Renal pelvis (tissue), 12 donors: ENCODE measurements at places on chromosomes 13 and 19. TPM values are rescaled to one million over a fixed set of nuclear protein-coding genes. Genes with fewer than 3 reads are reported as not detected.

GRCh38 chr19:29715701-29716581, 880 bp upstream of the C19orf12 start:
- DNase-seq = no peak

FAM216B gene
- 0.03 TPM for polyA plus RNA-seq

RFXAP gene
- polyA plus RNA-seq = 14.8 TPM

IRGC gene
- not detected for polyA plus RNA-seq

DNA sequence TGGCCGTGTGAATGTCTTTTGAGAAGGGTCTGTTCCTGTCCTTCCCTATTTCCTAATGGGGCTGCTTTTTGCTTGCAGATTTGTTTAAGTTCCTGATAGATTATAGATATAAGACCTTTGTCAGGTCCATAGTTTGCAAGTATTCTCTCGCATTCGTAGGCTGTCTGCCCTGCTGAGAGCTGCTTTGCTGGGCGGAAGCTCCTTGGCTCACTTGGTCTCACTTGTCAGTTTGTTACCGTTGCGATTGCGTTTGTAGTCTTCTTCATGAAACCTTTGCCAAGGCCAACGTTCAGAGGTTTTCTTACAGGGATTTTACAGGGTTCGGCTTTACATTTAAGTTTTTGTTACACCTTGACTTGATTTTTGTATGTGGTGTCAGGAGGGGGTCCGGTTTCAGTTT, 44.0 kb upstream of the TFDP1 start:
- no peak for DNase-seq

- no peak for DNase-seq
Observed at GRCh38 chr13:42970824-42971690, 21.0 kb downstream of the EPSTI1 start.

DNA sequence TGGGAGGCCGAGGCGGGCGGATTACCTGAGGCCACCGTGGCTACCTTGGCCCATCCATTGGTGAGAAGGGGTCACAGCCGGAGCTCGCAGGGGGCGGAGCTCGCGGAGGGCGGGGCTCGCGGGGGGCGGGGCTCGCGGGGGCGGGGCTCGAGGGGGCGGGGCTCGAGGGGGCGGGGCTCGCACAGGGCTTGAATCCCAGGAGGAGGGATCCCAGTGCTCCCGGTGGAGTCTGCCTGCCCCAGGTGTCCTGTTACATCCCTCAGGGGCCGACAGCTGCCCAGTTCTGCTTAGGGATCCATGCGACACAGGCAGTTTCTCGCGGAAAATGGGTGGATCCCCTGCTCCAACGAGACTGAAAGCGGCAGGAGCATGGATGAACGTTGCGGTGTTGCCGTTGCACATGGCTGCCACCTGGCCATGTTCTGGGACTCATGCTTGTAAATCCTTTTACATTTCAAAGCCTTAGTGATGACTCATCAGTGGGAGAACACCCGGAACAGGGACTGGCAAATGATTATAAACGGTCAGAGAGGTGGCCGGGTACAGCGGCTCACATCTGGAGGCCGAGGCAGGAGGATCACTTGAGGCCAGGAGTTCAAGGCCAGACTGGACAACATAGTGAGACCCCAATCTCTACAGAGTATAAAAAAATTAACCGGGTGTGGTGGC, 25.1 kb downstream of the TMPRSS9 start:
- DNase-seq = no peak

DNA sequence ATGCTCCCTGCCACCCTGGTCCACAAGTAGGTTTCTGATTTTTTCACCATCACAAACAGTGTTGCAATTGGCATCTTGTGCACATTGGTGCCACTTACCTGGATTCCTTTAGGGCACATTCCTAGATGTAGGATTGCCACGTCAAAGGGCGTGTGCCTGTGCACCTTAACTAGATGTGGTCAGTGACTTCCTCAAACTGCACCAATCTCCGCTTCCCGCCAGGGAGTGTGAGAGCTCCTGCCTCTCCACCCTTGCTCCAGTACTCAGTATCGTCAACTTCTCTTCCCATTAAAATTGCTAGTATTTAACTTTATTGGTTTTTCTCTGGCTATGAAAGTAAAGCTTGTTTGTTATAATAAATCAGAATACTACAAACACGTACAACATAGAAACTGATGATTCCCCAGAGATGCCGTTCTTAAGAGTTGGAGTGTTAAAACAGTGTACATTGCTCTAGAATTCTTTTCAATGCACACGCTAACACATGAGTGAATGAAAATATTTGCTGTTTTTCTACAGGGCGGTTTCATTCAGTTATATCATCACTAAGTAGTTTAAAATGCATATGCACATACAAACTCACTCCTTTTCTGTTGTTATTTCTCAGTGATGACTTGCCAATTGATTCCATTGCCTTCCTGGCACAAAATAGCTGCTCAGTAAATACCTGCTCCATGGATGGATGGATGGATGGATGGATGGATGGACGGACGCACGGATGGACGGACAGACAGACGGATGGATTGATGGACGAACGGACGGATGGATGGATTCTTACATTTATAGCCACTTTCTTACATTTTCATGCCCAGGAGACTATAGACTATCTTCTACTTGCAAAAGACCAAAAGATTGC, 23.4 kb downstream of the CCNE1 start:
- no peak for DNase-seq

DNA sequence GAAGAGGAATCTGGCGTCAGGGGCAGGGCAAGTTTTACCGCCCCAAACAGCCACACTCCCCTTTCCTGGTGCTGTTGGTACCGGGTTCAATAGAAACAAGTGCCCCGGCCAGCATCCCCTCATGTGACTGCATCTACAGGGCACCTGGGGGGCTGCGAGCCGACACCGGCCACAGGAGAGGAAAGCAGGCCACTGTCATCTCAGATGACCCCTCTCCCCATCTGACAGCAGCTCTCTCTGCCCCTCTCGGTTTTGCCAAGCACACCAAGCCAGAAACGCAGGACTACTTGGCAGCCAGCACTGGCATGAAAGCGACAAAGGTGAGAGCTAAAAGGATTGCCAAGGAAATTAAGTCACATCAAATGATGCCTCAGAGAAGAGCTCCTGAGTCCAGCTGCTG, 37.1 kb downstream of the MLLT1 start:
- no peak for DNase-seq

DNA sequence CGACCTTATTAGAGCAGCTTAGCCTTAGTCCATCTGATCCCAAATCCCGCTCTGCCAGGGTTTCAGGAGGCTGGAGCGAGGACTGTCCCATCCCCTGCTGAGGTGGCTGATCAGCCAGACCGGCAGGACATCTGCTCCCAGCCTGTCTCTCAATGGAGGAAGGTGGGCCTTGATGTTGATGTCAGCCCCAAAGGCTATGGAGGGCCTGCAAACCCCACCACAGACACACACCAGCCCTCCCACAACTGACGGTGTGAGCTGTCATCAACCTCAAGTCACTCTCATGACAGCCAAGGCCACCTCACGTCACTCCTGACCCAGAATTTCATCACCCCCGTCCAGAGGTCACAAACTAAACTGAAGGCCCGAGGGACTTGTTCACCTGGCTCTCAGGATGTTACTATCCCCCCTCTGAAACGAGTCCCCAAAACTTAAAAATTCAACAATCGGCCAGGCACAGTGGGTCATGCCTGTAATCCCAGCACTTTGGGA, 25.5 kb downstream of the RHPN2 start:
- DNase-seq = no peak

EFNA2 gene
- polyA plus RNA-seq = 2.2 TPM

DNA sequence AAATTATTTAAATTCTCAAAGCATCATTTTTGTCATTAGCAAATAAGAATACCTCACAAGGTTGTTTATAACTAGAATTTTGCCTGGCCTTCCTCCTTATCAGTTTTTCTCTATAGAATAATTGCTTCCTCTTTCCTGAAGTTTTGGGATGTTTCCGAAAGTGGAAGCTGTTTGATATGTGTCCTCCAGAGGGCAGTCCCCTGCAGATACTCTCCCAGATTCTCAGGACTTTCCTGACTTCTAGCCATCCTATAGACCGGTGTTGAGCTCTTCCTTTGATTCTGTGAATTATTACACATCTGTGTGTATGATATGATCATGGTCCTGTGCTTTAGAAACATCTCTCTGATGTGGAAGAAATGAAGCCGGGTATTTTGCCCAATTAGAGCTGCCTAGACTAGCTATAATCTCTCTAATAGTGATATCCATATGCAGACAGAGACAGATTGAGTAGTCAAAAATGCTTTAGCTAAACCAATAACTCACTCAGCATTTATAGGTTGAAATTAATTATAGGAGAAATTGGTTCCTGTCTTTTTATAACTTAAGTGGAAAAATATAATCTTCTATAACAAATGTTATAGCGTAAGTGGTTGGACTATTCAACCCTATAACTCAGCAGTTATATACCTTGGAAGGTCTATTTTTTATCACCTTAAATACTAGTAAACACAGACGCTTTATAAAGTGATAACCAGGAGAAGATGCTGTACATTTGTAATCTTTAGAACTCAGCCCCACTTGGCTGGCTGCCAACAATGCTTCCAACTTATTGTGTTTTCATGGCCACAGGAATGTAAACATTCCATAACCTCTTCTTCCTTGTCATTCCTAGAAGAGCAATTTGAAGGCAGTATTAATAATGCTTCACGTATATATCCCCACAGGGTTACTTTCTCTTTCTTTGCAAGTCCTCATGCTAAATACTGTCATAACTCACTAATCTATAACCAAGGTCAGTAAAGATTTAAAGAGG, 201.0 kb upstream of the RXFP2 start:
- no peak for DNase-seq

DNA sequence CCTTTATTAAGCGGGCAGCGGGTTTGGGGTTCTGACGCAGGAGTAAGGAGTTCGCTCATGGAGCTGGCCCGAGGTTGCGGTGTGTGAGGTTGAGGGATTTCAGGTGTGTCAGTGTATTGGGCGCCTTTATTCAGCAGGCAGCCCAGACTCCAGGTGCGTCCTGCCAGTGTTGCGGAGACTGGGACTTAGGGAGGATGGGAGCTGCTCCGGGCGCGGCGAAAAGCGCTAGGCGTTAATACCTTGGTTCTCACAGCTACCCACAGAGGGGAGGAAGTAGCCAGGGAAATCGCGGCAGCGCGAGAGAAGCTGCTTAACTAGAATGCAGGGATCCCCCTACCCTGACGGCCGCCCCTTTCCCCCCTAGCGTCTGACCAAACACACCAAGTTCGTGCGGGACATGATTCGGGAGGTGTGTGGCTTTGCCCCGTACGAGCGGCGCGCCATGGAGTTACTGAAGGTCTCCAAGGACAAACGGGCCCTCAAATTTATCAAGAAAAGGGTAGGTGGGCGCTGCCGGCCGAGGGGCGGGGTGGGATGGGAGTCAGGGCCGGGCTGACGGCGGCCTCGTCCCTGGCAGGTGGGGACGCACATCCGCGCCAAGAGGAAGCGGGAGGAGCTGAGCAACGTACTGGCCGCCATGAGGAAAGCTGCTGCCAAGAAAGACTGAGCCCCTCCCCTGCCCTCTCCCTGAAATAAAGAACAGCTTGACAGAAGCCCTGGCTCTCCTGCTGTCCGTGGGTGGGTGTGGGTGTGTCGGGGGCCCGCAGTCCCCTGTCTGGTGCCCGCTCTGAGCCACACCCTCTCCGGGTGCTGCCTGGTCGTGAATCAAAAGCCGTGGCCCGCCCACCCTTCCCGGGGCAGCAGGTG, 1.1 kb downstream of the RPL36 start:
- no peak for DNase-seq
